ENCODE measurements at places on chromosomes 1 and 21. TPM values are rescaled to one million over a fixed set of nuclear protein-coding genes. Genes with fewer than 3 reads are reported as not detected.

CD52 gene
- polyA plus RNA-seq = not detected

CD1B gene
- not detected for polyA plus RNA-seq

TPRG1L gene
- 45.1 TPM for polyA plus RNA-seq

SPRR2G gene
- polyA plus RNA-seq = not detected

CSMD2 gene
- polyA plus RNA-seq = 2.3 TPM

FCRL1 gene
- polyA plus RNA-seq = not detected

OR2L8 gene
- not detected for polyA plus RNA-seq

ZNF648 gene
- polyA plus RNA-seq = not detected

KCNN3 gene
- polyA plus RNA-seq = 0.09 TPM

DNA sequence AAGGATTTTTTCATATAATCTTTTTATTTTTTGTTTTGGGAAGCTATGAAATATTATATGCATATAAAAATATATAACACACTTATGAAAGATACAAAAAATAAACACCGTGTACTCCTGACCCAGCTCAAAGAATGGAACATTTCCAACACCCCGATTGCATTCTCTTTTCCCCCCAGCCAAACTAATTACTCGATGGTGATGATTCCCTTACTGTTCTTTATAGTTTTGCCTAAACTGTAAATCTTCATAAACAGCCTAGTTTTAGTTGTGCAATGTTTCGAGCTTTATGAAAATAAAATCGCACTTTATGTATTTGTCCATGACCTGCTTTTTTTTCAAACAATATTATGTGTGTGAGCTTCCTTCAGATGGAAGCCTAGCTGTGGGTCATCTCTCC lies 352.0 kb upstream of the KAZN start:
- no peak for DNase-seq

DNA sequence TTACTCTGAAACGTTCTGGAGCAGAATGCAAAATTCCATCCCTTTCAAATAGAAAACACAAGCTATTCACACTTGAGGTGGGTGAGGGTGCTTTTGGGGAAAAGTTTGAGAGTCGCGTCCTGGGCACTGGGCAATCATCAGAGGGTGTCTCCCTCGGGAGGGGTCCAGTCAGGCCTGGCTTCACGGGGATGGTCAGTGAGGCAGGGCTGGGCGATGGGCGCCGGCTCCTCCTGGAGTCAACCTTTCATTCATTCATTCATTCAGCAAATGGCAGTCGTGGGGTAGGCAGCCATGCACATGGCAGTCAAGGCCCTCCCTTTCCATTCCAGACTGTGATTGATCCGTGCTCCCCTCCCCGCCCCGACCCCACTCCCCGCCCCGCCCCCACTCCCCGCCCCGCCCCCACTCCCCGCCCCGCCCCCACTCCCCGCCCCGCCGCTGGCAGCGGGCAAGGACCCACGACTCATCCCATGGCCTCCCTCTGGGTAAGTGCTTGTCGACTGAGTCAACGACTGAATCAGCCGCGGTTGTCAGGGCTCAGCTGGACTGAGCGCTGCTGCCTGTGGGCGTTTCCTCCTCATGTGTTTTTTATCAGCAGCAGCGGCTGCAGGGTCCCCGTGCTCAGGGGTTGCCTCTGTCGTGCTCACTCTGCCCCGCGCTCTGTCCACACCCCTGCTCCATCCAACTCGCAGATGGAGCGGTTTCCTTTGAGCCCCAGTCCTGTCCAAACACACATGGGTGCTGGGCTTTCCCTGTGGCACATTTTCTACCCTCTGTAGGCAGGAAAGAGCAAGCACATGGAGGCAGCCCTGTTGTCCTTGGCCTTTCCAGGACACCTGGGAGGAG lies 12.5 kb upstream of the SPSB1 start:
- DNase-seq = no peak

DNA sequence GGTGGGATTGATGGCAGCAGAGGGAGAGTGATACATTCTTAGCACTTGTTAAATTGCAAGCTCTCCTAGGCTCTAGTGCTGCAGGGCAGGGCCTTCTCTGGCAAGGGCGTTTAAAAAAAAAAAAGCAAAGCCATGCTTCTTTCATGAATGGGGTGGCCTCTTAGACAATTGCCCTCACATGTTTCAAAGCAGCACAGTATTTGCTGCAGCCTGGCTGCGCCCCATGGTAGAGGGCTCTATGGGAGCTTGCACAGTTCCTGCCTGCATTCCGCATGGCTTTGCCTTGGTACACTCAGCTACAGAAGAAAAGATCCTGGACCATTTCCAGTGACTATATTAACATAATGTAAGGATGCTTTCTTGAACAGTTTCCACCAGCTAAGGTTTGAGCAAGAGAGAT lies 267.2 kb downstream of the ZNF648 start:
- no peak for DNase-seq

- DNase-seq = no peak
These were observed 29.5 kb downstream of the WDR4 start for GRCh38 chr21:42849759-42850412.

GRCh38 chr21:34635307-34635706 lies 20.4 kb upstream of the RCAN1 start:
- DNase-seq = no peak

DNA sequence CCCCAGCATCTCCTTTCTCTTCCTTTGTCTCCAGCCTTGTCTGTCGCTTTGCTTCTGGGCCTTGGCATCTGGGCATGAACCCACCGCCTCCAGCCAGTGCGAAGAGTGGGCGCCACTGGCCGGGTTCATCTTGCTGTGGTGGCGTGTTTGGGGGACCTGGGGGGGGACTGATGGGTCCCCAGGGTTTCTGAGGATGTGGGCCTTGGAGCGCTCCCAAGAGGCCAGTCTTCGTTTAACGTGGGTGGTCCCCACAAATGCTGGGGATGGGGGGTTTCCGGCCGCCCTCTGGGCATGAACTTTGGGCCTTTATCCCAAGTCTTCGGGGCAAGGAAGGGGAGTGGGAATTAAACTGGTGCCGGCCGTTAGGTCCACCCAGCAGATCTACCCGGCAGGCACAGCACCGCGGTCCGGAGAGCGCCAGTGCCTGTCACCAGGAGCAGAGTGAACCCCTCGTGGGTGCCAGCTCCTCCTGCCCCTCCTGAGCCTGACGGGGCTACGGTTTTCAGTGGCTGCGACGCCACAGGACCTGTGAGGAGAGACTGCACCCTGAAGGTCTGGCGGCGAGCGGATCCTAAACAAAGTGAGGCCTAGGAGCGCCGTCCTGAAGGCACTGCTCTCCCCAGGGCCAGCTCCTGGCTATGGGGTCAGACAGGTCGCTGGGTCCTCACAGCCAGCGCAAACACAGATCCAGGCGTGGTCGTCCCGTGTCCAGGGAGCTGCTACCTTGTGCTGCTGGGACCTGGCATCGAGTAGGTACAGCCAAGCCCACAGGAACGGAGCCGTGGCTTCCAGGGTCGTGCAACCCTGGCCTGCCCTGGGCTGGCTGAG lies 12.1 kb upstream of the C1orf174 start:
- DNase-seq = no peak

DNA sequence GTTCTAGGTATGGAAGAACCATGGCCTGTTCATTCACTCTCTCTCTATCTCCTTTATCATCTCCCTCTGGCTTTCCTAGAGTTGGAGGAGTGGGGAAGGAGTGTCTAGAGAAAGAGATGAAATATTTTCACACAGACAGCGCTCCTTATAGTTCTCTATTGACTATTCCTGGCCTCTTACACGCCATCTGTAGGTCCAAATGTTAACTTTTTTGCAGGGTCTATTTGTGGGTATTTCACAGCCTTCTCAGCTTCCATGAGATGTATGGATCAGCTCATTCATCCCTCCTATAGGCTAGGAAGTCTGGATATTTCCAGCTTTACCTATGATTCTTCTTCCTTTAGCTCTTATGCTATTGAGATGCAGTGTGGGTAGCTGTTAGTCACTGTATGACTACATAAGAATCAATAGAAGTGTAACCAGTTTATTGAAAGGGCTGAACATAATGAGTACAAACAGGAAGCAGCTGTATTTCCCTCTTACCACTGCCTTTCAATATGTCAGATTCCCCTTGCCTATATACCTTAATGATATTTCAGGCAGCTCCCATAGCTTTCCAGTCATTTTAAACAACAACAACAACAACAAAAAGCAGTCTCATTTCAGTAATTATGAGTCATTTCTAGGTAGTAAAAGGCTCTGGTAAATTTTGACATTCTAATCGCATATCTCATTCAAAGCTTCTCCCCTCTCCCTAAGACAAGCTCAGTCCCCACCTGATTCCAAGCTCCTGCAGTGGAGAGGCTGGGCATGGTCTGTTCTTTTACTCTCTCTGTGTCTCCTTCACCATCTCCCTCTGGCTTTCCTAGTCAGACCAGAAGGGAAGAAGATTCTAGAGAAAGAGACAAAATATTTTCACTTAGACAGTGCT lies 149.5 kb downstream of the TTLL7 start:
- no peak for DNase-seq

DNA sequence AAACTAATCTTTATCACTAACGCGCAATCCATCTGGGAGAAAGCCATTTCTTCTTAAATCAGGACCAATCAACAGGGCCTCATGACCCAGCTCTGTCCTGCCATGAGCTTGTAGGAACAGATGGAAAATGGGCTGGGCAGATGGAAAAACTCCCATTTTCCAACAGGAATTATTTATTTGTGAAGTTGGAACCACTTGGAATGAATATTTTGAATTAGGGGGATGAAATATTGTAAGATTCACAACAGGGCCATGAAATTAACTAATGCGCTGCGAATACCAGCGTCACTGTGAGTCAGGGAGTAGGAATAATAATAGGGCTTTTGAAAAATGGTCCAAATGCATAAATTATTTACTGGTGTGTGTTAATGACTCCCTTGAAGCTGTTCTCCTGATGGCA lies 53.1 kb upstream of the CYP2J2 start:
- DNase-seq = no peak

DNA sequence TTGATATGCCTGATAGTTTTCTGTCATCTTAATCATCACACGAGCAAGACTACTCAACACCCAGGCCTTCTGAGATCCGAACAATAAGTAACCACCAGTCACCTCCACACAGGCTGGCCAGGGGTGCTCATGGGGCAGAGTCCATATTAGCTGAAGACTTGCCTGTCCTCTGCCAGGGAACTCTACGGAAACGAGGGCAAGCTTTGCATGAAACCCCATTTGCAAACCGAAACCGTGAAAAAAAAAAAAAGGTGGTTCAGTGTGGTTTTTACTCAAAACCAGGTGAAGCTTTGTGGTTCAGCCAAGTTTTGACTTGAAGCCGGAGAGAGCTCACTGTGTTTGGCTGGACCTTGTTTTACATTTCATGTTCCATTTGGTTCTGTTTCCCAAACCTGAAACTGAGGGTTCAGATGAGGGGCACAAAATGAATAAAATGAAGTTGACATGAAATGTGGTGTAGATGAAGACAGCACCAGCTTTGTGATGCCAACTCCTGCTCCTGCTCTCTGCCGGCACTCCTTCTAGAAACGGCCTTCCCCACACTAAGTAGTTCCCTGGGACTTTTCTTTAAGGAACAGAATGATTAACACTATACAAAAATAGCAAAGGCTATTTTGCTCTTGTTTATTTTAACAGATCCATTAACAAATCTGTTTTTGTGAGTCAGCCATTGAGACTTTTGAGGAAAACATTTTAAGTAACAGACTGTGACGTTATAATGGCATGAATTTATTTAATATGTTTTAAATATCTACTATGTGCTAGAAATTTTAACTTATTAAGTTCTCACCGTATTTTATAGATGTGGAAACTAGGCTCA lies 74.7 kb downstream of the RUNX1 start:
- no peak for DNase-seq

GRCh38 chr1:93701629-93702028 lies 20.0 kb upstream of the BCAR3 start:
- DNase-seq = peak; percentile 91

- DNase-seq = no peak
These were observed 12.1 kb downstream of the SFPQ start for GRCh38 chr1:35180776-35181374.

DNA sequence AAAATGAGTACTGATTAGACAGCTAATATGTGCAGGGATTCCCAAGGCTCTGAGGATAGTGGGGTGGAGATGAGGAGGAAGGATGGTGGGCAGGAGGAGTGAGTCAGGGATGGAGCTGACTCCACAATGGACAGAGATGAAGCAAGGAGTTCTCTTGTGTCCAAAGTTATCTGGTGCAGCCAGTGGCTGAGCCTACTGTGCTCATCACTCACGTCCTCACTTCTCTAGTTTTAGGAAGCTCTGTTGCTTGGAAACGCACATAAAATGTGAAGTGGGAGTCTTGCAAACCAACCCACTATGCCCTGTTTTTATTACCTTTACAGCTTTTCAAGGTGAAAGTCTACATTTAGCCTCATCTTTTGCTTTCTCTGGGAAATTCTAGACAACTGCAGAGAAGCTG lies 36.5 kb upstream of the SAMD13 start:
- no peak for DNase-seq

- DNase-seq = no peak
These were observed 37.0 kb upstream of the ENAH start for GRCh38 chr1:225689882-225690459.

GRCh38 chr1:12630946-12631530 lies 12.8 kb upstream of the AADACL4 start:
- no peak for DNase-seq

- no peak for DNase-seq
These were observed 12.5 kb downstream of the MAST2 start for GRCh38 chr1:45815667-45816458.

GRCh38 chr1:24101796-24102586 lies 9.9 kb downstream of the MYOM3 start:
- DNase-seq = no peak

GRCh38 chr1:221511797-221512196 lies 230.1 kb downstream of the DUSP10 start:
- DNase-seq = no peak

DNA sequence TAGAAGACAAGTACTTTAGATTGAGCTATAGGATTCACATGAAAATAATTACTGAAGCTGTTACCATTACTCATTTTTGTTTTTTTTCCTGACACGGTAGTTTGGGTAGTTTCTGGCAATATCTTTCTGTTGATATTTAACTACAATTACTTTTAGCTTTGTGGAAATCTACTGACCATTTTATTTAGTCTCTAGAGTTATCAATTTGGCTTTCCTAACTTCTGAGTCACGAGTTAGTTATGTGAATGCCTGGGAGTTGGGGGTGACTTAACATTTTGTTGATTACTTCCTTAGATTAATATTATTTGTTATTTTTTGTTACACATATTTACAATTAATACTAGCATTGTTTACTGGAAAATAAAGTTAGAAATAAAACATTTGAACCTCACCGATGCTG lies 160.6 kb downstream of the HMCN1 start:
- DNase-seq = no peak

DNA sequence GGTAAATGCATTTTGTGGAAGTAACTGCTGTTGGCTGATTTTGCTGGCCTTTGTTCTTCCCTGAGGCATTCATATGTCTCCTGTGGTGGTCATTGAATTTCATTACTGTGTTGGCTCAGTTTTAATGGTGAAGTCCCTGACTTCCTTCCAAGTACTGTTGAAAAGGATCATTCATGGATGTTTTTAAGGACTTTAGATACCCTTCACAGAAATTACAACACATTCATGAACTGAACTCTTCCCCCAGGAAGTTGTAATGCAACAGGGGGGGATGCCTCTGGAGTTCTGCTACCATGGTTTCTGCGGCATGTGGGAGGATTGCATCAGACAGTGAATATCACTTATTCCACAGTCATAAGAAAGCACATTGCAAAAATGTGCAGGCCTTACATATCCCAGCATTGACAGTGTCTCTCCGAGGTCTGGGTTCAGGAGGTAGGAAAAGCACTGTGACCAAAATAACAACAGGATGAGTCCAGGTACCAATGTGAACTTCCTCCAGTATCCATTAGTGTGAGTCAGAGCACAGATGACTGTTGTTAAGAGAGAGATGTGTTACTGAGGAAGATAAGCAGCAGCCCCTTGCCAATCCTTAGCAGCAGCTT lies 2.1 kb upstream of the RAB3GAP2 start:
- no peak for DNase-seq
